RWPE1 (cell line): ENCODE measurements at places on chromosomes 3 and 15.

GRCh38 chr15:52111517-52112202, 915 bp downstream of the BCL2L10 start:
- no peak for DNase-seq

- DNase-seq: no peak
Measured at GRCh38 chr15:45168751-45169551, 18.8 kb downstream of the SHF start.

DNA sequence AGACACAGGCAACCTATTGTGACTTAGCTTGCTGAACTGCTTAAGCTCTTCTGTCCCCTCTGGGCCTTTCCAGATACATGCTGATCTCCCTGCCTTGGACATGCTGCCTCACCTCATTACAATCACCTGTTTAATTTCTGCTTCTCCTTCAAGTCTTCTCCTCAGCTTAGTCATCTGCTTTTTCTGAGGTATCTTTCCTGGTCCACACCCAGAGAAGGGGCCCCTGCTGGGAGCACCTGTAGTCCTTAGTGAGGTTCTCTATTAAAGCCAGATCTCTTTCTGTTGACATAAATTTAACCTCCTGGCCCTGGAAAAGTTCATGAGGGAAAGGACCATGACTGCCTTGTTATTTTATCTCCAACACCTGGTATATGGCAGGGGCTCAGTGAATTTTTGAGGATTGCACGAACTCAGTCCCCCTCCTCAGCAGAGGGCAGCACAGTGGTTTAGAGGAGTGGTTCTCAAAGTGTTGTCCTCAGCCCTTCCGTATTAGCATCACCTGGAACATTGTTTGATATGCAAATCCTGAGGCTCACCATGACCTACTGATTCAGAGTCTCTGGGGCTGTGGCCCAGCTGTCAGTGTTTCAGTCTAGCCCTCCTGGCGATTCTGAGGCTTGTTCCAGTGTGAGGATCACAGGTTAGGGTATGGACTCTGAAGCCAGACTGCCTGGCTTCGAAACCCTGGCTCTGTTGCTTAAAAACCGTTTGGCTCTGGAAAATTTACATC, 12.7 kb downstream of the COL6A6 start:
- no peak for DNase-seq

GRCh38 chr3:167772992-167773391, 37.5 kb downstream of the SERPINI1 start:
- DNase-seq: no peak

GRCh38 chr15:47366884-47367283, 350.4 kb upstream of the SEMA6D start:
- no peak for DNase-seq

DNA sequence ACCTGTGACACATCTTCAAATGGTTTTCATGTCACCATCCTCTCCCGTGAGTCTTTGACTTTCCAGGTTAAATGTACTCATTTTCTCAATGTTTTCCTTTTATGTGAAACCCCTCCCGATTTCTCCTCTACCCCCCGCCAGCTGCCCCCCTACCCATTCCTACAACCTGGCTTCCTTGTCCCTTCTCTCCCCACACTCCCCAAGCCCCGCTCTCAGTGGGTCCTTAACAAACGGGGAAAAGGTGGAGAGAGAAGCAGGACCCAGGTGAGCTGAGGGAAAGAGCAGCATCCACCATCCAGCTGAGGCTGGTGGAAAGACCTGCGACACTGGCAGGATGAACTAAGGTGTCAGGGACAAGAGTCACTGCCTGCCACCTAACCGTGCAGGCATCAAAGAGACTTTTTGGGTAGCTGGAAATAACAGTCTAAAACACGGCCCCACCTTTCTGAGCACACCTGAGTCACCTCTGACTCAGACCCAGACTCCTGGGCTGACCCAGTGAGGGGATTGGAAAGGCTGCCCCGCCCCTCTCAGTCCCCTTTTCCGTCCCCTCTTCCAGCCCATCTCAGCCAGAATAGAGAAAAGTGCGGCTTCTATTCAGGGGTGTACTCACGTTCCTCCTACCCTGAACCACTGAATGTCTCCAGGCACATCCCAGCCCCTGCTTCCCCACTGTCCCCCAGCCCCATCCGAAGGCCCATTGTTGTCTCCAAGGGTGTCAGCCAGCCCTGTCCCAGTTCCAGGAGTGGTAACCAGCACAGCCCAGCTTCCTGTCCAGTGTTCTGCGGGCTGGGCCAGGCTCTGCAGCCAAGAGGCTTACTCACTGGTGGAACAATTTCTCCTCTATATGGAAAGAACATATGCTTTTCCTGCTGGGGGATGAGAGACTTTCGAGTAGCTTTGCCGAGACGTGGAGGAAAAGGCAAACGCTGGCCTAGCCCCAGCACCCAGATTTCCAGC, 20.4 kb downstream of the ISG20 start:
- DNase-seq: peak; percentile 90

DNA sequence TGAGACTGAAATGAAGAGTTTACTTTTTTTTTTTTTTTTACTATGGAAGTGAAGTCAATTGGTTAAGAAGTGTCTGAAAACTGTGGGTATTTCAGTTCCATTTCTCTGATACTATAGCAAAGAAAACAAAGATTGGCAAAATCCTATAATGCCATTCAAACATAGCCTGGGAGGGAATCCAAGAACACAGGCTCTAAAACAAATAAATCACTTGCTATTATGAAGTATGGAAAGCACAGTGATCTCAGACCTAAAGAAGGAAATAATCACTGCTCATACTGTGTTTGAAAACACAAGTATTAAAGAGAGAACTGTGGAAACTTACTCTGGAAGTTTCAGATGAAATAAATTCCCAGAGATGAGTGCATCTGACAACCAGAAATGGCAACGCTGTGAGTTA, 12.0 kb downstream of the SAMMSON start:
- no peak for DNase-seq

GRCh38 chr3:33145901-33146580, 32.2 kb downstream of the CRTAP start:
- DNase-seq: no peak

DNA sequence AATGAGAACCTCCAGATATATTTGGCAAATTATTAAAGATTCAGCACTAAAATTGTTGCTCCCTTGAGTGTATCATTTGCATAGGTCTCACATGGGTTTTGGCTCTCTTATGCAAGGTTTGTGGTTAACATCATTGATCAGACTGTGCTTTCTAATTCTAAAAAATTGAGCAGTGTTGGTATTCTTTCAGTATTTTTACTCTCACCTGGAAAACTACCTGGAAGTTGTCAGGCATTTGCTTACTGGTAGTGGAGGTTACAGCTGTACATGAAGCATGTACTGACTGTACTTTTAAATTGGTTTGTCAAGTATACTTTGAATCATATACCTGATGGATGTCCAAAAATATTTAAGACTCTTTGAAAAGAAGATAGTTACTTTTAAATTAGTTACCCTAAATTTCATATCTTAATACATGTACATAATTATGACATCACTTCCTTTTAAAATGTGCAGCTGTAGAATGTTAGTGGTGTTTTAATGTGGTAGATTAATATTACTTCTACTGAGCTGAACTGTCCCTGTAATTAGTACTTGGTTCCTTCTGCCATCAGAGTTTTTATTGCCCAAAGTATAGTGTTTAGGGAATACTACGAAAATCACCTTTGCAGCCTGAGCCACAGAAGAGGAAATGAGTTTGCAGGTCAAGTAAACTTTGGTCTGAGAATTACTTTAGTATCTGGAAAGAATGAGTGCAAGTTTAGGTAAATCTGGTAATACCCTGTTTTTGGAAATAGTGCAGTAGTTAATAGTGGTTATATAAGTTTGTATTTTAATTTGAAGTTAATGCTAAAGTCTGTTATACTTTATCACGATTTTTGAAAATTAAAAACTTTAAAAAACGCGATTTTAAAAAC, 2.8 kb downstream of the CHD2 start:
- no peak for DNase-seq

DNA sequence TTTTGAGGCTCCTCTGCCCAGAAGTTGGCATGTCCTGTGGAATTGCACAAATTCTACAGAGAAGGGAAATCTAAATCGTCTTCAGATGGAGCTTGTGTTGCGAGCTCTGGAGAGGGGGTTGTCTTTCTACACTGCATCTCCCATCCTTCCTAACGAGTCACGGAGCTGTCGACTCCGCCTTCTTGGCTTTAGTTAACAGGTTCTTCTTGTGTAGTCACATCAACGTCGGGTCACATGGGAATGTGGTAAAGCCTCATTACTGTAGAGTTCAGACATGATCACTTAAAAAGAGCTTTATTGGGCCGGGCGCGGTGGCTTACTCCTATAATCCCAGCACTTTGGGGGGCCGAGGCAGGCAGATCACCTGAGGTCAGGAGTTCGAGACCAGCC, 60.0 kb downstream of the DNASE1L3 start:
- DNase-seq: no peak

DNA sequence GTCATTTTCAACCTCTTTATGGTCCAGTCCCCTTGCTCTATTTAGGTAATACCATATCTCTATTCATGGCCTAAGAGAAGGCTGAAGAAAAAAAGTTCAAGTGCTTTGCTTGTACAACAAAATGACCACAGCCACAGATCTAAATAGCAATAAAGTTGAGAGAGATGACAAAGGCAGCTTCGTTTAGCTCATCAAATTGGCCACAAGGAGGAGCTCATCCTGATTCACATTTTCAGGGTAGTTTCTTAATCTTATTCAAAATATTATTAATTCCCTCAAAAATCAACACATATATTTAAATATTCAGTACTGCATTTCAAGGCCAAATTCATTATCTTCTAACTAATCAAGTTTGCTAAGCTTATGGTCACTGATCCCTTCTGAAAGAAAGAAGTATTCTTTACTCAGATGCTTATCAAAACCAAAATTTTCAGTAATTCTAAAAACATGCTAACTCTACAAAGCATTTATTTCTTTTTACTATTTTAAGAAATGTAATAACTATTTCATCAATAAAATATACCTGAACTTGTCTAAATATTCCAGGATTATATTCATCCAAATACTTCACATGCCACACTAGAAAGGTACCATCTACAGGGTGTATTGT, 85.5 kb downstream of the DMXL2 start:
- DNase-seq: peak; percentile 23

DNA sequence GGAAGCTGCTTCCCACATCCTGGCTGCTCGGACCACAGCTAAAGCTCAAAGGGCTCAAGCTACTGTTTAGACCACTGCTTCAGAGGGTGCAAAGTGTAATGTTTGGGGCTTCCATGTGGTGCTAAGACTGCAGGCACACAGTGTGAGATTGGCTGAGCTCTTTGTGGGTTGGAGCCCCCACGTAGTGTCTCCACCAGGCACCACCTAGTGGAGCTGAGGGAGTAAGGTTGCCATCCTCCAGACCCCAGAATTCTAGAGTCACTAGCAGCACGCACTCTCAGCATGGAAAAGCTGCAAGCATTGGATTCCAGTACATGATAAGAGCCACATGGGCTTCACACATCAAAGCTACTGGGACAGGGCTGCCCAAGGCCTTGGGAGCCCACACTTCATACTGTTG, 9.3 kb downstream of the MKRN3 start:
- DNase-seq: no peak

DNA sequence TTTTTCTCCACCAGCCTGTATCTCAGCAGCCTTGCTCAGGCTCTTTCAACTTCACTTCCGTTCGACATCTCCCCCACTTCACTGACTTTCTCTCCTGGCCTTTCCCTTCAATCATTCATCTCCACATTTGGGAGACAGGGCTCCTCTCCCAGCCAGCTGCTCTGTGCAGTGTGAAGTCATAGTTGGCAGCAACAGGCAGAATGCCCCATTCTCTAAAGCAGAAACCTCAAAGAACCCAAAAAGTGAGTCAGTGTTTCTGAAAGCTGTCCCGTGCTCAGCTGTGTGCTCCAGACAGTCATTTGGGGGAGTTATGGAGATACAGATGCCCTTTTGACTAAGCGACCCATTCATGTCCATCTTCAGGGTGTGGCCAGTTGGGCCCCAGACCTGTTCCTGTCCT, 54.3 kb downstream of the NTRK3 start:
- DNase-seq: no peak

- DNase-seq: no peak
Measured at GRCh38 chr3:82416349-82416748, 654.9 kb upstream of the GBE1 start.

DNA sequence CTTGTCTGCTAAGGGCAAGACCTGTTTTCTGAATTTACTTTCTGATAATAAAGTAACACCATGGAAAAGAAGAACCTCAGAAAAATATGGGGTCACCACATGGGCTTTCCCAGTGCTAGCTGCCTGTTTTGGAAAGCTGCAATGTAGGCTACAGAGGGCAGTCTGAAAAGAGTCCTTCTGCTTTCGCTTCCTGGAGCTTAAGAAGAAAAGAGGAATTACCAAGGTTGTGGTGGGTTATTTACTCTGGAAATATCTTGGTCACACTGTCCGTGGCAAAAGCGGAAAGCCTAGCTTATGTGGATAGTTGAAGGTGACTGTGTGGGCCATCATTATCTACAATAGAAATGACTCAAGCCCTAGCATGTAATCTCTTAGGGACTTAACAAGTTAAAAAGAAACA, 31.7 kb upstream of the IP6K2 start:
- DNase-seq: no peak

DNA sequence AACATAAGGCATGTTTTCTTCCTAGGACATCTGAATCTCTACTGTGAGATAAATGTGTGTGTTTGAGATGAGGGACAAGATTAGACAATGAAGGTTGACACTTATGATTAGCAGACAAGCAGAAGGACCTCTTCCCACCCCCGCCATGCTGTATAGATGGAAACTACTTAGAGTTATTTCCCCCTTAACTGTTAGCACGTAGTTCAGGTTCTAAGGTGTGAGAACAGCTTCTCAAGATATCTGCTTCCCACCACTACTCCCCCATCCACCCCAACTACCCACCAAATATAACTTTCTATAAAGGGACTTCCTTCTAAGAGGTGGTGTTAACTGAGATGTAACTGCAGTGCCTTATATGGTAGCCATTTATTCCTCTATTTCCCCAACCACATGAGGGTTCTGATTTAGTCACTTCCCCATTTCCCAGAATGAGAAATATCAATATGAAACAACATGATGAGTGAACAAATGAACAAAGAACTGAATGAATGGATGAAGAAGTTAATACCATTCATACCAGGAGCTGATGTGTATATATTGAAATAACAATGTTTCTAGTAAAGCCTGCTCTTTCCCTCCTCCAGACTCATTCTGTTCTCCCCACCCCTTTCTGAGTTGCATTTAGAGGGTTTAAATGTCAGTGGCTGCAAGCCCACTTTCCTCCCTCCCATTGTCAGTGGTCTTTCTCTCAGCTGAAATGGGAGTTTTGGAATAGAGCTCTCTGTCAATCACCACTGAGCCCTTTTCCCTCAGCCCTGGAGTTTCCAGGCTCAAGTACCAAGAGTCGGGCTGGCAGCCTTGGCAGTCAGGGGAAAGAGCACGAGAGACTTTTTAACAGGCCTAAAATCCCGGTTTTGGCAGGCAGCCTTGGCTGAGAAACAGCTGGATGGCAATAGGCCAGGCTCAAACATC, 7.7 kb upstream of the RFTN1 start:
- no peak for DNase-seq
